Right lung (tissue), 10 donors: ENCODE measurements at places on chromosomes 3 and 15. TPM values are rescaled to one million over a fixed set of nuclear protein-coding genes. Genes with fewer than 3 reads are reported as not detected.

DNA sequence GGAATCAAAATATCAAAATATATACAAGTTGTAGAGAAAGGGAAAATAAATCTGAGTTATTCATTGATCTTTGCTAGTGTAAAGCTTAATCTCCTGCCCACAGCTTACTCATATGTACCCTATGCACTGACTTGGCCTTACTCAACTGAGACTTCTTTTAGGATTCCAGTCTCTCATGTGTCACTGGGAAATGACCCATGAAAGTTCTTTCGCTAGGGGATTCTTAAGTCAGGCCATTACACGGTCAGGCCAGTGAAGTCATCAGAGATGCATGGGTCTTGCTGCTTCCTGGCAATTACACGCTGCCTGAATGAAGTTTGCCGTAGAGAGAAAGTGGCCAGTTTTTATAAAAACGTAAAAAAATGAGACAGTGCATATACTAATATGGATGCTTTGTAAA lies 20.7 kb upstream of the LPP start:
- DNase-seq, result no peak

- no peak for DNase-seq
Measured at GRCh38 chr3:15983693-15984092, 185.9 kb upstream of the ANKRD28 start.

- DNase-seq, result no peak
Measured at GRCh38 chr3:106185949-106186348, 317.1 kb upstream of the CBLB start.

DNA sequence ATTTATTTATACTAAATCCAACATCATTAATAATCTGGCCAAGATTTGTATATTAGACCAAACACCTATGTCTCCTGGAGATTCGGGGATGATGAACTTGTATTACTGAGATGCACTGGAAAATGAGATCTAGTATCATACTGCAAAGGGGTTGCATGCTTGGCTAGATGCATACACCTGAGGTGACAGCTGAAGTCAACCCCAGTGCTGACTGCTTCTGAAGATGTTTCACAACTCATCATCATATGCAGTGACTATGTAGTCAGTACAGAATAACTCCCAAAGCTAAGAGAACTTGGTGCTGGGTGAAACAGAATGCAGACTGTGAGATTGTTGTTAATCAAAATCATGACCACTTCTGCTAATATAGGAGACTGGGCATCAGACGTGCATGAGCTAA lies 1114.2 kb downstream of the NSUN3 start:
- no peak for DNase-seq

DNA sequence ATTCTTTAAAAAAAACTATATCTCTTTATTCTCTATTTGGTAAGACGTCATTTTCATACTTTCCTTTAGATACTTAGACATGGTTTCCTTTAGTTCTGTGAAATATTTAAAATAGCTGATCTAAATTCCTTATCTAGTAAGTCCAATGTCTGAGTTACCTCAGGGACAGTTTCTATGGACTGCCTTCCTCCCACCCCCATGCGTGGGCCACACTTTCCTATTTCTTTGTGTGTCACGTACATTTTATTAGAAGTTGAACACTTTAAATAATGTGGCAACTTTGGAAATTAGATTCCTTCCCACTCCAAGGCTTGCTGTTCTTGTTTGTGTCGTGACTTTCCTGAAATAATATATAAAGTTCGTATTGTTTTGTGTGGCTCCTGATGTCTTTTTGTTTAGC lies 260.7 kb downstream of the EDEM1 start:
- DNase-seq, result no peak

DNA sequence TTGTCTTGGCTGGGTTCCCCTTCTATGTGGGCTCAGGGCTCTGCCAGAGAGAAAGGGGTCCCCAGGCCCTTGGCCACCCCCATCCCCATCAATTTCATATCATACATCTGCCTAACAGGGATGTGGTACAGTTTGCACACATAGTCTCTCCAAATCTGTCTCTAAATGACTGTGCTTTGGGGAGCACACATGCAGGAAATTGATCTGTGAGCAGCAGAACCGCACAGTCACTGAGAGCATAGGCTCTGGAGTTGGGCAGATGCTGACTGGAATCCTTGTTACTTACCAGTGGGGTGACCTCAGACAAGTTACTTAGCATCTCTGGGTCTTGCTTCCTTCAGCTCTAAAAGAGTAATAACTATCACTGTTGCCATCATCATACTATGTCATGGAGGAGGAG lies 273.9 kb downstream of the ABHD5 start:
- DNase-seq, result no peak

DNA sequence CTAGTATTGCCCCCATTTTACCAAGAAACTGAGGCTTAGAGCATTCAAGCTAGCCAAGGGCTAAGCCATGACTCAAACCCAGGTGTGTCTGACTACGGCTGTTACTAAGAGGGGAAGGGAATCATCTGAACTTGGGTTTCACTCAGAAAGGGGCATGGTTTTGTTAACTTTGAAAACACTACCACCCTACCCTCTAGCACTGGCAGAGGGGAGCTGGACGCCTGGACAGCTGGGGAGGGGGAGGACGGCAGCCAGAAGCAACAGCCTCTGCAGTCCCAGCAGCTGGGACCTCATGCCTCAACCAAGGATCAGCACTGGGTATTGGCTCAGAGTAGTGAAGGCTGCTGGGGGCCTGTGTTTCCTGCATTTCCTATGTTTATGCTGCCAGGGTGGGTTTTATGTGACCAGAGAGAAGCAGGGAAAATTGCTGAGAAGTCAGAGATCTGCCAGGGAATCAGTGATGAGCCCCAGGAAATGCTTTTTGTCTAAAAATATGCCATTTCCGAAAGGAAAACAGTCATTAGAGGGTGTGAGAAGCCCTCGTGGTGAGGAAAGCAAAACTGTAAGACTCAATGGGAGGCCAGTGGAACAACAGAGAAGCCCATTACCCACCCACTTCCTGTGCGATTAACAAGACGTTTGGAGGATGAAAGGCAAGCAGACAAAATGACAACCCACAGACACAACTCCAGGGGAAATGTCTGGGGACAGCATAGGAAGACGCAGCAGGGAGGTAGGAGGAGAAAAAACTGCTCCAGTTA lies 41.2 kb downstream of the LIPC start:
- DNase-seq, result no peak

DNA sequence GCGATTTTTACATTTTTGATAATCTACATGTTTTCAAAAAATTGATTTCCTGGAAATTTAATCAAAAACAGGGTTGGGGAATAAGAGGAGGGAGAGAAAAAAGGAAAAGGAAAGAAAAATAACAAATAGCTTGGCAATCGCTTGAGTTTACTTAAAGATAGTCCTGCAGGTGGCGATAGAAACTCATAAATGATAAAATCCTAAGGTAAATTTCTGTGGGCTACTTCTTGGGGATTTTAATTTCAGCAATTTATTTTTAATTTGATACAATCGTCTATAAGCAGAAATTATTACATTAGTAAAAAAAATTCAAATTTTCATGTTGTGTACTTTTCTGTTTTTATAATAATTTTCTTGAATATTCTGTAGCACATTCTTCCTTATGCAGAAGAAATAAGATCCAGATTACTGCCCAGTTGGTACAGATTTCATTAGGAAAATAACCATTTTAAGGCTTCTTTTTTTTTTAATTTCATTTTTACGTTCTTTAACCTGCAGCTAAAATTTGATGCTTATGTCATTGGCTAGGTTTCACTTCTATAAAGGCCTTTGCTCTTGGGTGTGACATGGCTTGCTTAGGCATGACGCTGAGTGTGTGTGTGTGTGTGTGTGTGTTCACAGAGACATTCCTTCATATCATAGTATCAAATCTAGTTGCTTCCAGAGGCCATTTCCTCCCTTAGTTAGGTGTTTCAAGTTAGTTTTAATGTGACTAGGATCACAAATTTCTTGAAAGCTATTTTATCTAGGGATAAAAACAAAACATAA lies 181.8 kb downstream of the MCTP2 start:
- no peak for DNase-seq

DNA sequence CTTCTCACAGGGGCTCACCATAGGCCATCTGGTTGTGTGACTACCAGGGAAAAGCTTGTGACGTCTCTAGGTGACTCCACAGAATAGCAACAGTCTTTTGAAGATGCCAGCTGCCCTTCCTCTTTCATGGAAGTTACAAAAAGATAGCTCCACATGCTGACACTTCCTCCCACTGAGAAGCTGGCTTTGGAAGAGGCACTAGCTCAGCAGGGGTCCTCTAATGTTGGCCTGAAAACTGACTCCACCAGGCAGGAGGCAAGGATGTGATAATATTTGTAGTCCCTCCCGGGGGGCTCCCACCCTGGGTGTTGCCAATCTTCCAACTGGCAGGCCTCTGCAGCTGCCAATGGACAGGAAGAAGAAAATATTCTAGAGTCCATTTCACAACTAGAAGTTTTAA lies 343.5 kb downstream of the NEK10 start:
- DNase-seq, result no peak

GRCh38 chr15:26644948-26645347 lies 127.9 kb downstream of the GABRB3 start:
- no peak for DNase-seq

DNA sequence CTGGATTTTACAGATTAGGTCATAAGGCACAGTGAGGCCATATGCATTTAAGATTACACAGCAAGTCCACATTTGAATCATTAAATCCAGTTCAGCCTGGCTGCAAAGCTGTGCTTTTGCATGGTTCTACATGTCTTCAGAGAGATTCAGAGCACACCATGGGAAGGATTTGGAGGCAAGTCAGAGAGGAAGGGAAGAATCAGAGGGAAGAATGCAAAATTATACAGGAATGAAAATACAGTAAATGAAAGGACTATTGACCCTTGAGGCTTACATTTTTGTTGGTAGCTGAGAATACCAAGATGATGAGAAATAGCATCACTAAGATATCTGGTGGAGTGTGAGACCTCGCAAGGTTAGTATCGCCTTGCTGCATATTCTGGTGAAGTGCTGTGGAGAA lies 13.9 kb downstream of the FILIP1L start:
- DNase-seq, result no peak

DNA sequence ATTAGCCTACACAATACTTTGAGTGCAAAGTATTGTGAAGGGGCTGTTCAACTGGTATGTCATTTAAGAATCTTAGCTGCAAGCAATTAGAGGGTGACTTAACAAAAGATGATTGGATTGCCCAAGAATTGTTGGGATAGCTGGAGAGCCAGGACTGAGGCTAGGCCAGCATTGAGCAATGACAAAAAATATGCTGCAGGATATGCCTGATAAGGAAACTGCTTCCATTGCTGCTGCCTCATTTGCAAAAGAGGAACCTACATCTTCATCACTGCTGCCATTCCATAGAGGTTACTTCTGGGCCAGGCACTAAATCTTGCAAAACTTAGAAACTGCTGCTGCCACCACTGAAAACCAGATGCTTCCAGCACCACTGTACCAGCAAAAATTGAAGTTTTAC lies 108.0 kb upstream of the TBC1D5 start:
- no peak for DNase-seq

- peak; percentile 8 for DNase-seq
Measured at GRCh38 chr15:59687836-59688235, 1.3 kb downstream of the BNIP2 start.

GRCh38 chr3:29890801-29891200 lies 609.9 kb downstream of the RBMS3 start:
- DNase-seq, result no peak

- no peak for DNase-seq
Measured at GRCh38 chr15:68278595-68279405, 1.3 kb downstream of the FEM1B start.

- no peak for DNase-seq
Measured at GRCh38 chr3:112568642-112569041, 6.8 kb downstream of the SLC35A5 start.

DNA sequence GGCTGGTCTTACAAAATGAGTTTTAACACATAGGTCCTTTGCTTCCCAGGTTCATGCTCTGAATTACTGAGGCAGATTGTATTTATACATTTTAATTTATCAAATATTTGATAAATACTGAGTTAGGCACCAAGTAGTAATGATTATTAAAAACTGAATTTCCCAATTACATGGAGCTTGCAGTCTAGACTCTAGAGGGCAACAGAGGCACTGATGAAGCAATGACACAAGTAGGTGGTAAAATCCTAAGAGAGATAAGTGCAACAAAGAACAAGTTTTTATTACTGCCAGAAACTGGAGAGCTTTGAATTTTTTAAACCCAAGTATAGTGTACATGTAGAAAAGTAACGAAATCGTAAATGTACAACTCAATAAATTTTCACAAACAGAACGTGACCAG lies 406.2 kb upstream of the RARB start:
- DNase-seq, result no peak

DNA sequence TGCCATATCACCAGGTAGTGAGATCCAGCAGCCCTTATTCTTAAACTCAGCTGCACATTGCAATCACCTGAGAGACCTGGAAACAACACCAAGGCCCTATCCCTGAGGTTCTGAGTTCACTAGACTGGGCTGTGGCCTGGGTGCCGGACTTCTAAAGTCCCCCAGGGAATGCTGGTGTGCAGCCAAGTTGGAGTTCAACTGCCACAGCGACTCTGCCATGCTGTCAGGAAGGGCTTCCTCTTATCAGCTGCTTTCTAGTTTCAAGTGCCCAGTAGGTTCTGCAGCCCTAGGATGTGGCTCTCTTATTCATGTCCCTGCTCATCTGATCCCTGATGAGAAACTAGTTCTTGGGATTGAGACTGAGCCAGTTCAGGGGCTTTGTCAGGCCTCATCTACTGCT lies 47.8 kb downstream of the ACAA1 start:
- DNase-seq, result no peak

- no peak for DNase-seq
Measured at GRCh38 chr3:112682361-112682760, 41.4 kb upstream of the CCDC80 start.

- no peak for DNase-seq
Measured at GRCh38 chr3:100563228-100563627, 46.2 kb upstream of the ADGRG7 start.

DNA sequence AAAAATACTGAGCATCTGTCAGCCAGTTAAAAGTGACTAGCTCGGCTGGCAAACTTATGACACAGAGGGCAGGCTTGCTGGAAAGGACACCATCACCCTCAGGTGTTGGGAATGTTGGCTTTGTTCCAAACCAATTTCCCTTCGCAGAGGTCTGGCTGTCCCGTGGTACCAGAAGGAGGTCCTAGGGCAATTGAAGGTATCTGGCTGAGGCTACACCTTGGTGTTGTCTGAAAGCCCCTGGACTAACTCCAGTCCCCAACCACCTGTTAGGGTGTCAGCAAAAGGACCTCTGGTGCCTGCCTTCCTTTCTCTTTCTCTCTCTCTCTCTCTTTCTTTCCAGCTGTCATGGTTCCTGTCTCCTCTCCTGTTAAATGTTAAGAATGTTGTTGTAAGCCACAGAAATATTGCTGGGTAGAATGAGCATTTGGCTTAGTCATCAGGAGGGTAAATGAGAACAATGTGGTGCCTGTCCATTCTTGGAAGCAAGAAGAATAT lies 12.5 kb downstream of the PRR20G start:
- DNase-seq, result no peak

GRCh38 chr3:6655275-6655674 lies 205.6 kb upstream of the GRM7 start:
- DNase-seq, result no peak

- no peak for DNase-seq
Measured at GRCh38 chr15:75517233-75517632, 61.9 kb downstream of the PTPN9 start.

Gene CFAP161
- polyA plus RNA-seq, result 5.6 TPM

Gene PIAS1
- 49.8 TPM for polyA plus RNA-seq

Gene FAM240A
- not detected for polyA plus RNA-seq

Gene REC114
- not detected for polyA plus RNA-seq

Gene DNAJC19
- 53.8 TPM for polyA plus RNA-seq

Gene PRSS50
- polyA plus RNA-seq, result 0.54 TPM

Gene PROS1
- 27.7 TPM for polyA plus RNA-seq

Gene SUSD5
- 3.7 TPM for polyA plus RNA-seq

Gene NR2F2
- polyA plus RNA-seq, result 153 TPM

Gene MSL2
- 34.3 TPM for polyA plus RNA-seq

Gene HIGD2B
- not detected for polyA plus RNA-seq
